Cardiac muscle cell (in vitro differentiated cells and primary cell): ENCODE measurements at places on chromosomes 7 and 10.

GRCh38 chr10:63829020-63829419 lies 307.8 kb downstream of the REEP3 start:
- DNase-seq: no peak

DNA sequence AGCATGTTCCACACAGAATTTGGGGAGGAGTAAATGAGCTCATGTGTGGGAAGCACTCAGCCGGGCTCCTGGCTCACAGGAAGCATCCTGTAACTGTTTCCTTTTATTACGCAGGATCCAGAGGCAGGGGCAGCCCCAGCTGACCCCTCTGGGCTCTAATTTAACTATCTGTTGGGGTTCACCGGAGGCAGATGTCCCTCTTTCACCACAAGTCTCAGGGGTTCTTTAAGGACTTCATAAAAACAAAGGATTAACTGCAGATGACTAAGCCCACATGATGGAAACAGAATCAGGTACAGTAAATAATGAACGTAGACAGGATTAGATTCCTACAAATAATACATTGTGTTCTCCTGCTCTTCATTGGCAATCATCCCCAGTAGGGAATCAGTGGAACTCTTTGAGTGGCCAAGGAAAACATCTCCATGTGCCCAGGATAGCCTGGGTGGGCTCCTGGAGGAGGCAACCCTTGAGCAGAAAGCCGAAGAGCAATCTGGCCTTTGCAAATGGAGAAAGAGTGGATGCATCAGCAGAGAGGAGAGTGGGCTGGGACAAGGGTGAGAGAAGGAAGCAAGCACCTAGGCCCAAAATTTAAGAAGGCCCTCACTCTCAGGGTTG lies 24.6 kb downstream of the TBXAS1 start:
- no peak for DNase-seq

GRCh38 chr7:112422842-112423496 lies 27.3 kb upstream of the IFRD1 start:
- DNase-seq: peak; percentile 96

DNA sequence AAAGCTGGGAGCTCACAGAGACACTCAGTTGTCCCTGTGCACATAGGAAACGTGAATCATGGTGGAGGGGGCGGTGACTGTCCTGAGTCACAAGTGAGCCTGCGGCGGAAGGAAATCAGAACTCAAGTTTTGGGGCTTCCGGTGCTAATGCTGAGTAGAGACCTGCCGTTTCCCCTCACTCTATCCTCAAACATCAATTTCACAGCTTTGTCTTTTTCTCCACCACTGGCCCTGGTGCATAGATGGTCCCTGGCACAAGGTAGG lies 21.9 kb downstream of the ADCYAP1R1 start:
- DNase-seq: no peak

GRCh38 chr10:110034596-110034995 lies 26.8 kb downstream of the ADD3 start:
- no peak for DNase-seq

DNA sequence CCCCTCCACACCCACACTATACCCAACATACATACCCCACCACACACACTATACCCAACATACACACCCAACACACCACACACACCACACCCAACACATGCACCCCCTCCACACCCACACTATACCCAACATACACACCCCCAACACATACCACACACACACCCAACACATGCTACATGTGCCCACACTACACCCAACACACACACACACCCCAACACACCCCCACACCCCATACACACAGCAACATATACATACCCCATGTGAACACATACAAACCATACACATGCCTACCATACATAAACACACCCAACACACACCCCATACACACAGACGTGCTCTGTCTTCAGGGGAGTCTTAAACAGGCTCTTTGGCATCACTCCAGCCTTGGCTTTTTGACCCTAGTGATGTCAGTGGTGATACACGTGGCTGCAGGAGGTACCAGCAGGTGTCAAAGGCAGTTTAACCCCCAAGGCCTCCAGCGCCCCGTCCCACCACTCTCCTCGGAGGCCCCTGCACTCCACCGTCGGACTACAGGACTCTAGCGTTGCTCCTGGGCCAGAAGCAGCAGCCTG lies 73.4 kb downstream of the HIPK2 start:
- no peak for DNase-seq

- peak; percentile 66 for DNase-seq
Observed at GRCh38 chr7:158782761-158783401, 46.4 kb downstream of the ESYT2 start.

DNA sequence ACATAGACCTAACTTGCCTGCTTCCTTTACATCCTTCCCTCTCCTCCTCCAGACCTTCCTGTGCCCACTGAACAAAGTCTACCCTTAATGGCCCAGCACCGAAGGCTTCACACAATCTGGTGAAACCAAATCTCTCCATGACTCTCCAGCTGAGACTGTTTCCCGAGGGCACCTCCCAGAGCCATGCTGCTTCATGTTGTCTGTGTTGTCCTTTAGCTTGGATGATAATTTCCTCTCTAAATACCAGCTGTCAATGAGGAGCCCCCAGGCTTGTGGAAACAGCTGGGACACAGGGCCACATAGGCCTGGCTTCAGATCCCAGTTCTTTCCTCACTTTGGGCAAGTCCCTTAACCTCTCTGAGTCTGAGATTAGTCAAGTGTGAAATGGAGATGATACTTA lies 54.3 kb downstream of the DLD start:
- DNase-seq: no peak

DNA sequence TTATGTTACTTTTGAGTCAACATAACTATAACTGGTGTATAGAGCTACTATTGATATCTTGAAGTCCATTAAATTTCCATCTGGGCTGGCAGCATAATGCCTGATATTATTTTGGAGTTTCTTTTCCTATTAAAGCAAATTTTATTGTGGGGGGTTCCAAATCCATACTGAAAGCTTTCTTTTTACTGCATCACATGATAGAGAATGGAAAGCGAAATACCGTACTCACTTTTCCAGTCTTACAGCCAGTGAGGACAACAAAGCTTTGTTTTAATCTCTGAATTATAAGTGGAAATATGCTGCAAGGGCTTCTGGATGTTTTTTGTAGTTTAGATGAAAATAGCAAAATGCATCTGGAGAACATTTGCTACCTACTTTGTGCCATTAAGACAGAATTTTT lies 477.5 kb upstream of the SEMA3D start:
- DNase-seq: no peak

GRCh38 chr7:151899513-151900360 lies 22.8 kb upstream of the PRKAG2 start:
- DNase-seq: no peak

GRCh38 chr7:142880876-142881505 lies 4.6 kb downstream of the TRPV6 start:
- DNase-seq: peak; percentile 61

- no peak for DNase-seq
Observed at GRCh38 chr10:118057361-118057760, 10.6 kb upstream of the RAB11FIP2 start.

DNA sequence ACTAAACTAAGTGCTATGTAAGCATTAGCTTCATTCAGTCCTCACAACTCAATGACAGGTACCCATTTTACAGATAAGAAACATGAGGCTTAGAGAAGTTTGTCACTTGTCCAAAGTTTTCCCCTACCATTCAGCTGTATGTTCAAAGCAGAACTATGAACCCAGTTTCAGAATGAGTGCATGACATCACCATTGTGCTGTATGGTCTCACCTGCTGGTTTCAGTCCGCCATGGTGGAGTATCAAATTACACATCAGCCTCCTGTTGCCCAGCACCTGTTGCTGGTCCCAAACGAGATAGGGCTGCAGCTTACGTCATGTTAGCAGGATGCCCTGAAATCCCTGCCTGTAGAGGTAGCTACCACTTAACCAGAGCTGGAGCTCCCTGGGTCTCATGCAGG lies 95.0 kb downstream of the DYNC1I1 start:
- DNase-seq: no peak

DNA sequence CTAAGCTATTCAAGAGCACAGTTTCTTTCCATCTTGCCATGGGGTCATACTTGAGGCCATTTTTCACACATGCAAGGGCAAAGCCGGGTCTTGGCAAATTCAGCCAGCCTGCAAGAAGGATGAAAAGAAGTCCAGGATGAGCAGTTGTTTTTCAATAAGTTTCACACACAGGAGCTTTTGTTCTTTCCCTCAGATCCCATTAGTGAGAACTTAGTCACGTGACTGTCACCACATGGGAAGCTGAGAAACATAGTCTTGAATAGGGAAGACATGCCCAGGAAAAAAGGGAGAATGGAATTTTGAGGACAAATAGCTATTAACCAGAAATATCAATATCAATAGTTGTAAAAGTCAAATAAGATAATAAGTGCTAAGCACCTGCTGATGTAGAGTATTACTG lies 137.7 kb downstream of the AHR start:
- no peak for DNase-seq

- no peak for DNase-seq
Observed at GRCh38 chr10:128036011-128036615, 90.1 kb downstream of the MKI67 start.

DNA sequence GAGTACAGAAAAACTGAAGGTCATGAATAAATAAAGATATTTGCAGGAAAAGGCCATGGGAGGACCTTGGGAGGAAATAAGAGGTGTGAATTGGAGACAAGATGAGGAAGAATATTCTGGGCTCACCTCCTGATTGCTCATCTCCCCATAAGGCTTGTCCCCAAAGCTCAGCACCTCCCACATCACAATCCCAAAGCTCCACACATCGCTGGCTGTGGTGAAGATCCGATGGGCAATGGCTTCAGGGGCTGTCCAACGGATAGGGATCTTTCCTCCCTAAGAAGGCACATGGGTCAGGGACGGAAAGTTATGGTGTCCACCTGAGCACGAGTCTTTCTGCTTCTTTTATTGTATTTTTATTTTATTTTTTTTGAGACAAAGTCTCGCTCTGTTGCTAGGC lies 12.9 kb downstream of the ZYX start:
- DNase-seq: no peak

DNA sequence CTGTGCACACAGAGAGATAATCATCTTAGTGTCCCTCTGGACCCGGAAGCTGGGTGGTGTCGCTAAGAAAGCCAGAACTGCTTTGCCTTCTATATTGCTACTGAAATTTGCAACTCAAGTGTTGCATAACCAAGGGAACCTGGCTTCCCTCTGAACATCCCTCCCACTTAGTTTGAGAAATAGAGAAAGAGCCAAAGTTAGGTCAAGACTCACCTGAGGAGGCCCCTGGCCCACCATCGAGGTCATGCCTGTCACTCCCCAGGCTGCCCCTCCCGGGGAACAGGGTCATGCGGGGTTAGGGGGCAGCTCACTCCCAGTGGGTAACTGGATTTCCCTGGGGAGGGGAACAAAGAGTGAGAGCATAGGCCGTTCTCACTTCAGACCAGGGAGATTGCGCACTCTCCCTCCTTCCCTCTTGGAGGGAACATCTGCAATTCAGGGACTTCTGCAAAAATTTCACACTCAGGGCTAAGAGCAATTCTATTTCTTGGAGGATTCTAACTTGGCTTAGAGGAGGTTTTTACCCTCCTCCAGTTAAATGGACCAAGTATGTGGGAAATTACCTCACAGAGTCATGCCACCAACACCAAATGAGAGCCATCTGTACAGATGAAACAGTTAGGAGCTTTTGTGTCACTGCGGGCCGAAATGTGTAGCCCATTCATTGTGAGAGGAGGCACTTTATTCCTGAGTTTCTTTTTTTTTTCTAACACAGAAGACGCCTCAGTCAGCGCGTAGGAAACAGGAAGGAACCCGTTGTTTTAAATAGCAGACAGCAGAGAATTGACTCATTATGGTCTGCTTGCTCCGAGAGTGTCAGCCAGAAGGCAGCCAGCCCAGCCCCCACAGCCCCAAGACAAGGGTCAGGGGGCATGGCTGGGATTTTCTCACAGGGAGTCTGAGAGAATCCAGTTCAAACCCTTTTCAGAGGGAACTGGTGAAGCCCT lies 221.3 kb downstream of the ARHGAP12 start:
- peak; percentile 14 for DNase-seq

- DNase-seq: no peak
Observed at GRCh38 chr7:129123510-129123857, 21.0 kb upstream of the TSPAN33 start.
